ENCODE measurements at places on chromosomes 2 and 18.

GRCh38 chr2:240523451-240524281, 34.1 kb downstream of the ANKMY1 start:
- no peak for DNase-seq

GRCh38 chr2:210162466-210163124, 8.6 kb downstream of the KANSL1L start:
- no peak for DNase-seq

- DNase-seq = no peak
These were observed 118.5 kb upstream of the ALPP start for GRCh38 chr2:232260075-232260474.

DNA sequence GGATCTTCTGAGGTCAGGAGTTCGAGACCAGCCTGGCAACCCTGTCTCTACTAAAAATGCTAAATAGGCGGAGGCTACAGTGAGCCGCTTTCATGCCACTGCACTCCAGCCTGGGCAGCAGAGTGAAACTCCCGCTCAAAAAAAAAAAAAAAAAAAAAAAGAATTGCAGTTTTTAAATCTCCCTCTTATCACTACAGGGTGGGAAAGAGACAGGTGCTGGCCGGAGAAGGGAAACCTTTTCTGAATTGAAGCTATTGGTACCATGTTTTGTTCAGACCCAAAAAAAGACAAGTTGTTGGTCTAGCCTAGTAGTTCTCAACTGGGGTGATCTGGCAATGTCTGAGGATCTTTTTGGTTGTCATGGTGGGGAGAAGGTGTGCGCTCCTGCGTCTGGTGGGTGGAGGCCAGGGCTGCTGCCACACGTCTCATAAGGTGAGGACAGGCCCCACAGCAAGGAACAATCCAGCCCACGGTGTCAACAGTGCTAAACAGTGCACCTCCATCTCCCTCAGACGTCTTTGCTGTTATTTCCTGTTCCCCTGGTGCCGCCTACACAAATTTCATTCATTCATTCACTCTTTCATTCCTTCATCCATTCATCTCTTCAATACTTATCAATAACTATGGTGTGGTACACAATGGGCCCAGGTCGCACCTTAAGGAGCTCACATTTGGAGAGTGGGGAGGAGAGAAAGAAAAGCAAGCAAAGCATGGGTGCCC, 28.8 kb upstream of the ODC1 start:
- no peak for DNase-seq

- DNase-seq = peak; percentile 30
These were observed 7.9 kb upstream of the PDCL3 start for GRCh38 chr2:100554798-100555407.

GRCh38 chr18:5196253-5197031, 615 bp downstream of the AKAIN1 start:
- no peak for DNase-seq

DNA sequence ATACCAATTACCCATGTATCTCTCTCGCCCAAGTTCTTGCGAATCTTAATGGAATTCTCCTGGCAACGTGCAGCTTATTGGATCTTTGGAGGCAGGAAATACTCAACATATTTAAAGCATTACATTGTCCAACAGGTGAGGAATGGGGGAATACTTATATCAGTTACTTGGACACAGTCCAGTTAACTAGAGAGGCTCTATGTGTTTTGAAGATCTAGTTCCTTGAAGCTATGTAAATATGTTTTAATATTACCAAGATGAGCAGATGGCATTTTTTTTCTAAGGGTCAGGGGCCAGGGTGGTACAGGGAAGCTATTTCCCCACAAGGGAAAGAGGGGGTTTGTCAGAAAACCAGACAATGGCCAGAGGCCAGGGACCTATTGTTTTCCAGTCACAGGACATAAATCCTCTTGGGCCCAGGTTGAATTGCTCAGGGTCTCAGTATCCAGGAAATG, 26.8 kb upstream of the MC5R start:
- no peak for DNase-seq

GRCh38 chr2:216343221-216343980, 28.9 kb downstream of the MARCHF4 start:
- no peak for DNase-seq

DNA sequence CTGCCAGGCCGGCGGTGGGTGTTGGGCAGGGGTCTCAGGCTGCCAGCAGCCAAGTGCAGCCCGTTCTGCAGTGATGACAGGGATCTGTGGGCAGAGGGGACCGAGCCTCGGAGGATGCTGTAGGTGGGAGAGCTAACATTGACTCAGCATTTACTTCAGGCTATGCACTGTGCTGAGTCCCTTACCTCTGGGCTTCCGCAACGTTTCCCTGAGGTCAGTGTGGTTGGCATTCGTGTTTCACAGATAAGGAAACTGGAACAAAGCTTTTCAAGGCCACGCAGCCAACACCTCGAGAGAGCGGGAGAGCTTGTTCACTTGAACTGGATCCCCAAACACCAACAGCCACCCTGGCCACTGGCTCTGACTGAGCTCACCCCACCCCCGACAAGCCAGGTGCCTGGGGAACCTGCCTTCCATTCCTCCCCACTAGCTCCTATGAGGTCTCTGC, 839 bp upstream of the GPR148 start:
- peak; percentile 57 for DNase-seq

DNA sequence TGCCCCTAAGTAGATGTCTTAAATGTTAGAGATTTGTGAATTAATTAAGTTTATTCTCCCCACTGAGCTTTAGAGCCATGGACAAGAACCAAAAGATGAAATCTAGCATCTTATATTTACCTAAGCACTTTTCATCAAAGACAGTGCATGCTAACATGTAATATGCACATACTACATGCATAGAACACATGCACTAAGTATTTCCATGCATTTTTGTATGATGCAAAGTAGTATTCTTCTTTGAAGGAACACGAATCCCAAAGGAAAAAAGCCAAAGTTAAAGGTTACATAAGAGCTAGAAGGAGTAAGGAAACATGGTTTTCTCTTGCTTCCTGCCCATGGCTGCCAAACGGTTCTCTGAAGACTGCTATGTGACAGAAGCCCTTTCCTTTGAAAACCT, 15.3 kb downstream of the STAMBP start:
- no peak for DNase-seq

DNA sequence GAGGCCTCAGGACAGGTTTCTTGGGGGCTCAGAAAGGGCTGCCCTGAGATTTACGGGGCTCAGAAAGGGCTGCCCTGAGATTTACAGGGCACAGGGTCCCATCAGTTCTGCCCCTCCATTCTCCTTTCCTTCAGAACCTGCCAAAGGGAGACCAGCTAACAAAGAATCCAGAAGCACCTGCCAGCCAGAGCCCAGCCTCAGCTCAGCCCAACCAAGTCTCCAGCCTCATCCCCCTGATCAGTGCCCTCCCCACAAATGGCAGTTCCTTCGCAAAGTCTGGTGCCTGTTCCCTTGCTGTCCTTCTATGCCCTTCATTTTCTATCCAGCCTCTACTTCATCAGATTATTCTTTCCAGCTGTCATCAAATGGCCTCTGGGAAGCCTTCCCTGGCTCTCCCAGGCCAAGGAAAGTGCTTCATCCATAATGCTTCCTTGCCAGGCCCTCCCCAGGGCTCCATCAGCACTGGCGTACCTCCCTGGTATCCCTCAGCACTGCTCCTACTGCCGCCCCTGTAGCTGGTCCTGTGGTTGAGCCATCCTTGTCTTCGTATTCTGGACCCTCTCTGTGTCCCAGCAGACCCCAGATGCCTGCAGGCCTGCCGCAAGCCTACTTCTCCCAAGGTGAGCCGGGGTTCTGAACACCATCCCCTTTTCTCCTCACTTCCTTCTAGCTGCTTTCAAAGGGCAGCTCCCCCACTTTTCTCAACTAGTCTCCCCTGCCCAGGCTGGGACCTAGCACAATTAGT, 96.2 kb upstream of the EPAS1 start:
- no peak for DNase-seq

DNA sequence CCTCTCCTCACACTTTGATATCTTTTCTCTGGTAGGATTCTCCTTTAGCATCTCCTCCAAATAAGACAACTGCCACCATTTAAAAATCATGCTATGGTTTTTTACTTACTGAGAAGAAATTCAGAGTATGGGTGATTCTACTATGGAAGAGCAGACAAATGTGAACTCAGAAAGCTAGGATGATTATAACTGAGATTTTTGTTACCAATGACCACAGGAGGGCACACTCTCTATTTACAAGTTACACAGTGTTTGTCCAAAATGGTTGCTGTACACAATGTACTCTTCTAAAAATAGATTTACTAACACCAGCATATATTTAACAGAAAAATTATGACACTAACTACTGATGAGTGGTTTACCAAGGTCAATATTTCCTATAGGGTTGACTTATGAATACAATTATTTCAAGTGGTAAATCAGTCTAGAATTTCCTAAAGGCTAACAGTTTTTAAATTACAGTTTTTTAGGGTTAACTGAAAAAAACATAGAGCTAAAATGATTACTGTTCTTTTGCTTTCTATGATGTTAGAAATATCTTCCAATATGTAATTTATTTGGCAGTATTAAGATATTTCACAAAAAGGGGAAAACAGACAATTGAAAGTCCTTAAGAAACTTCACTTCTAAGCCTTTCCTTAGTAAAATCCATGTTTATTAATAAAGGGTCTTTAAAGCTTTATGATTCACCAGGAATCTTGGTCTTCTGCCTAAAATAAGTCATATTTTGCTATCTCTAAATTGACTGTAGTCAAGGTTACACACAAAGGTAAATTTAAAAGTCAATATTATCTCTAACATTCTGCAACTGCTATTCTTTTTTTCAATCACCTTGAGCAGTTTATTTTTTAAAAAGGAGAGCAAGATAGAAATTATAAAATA, 57.2 kb downstream of the MAP4K3 start:
- peak; percentile 51 for DNase-seq

DNA sequence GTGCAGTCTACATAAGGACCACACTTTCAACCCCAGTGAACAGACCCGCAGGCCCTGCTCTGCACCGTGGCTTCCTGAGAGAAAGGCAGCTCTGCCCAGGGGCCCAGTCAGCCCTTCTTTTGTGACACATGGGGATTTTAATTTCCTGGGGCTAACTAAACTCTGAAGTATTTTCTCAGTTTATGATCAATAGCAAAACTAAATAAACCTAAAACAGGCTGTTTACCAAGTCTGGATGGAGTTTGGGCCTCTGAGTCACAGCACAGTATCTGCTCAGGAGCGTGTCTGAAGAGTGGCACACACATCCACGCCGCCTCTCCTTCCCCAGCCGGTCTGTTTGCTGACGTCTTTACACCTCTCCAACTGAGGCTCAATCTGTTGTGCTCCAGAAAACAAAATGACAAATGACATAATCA, 72.3 kb downstream of the LDLRAD4 start:
- peak; percentile 93 for DNase-seq

DNA sequence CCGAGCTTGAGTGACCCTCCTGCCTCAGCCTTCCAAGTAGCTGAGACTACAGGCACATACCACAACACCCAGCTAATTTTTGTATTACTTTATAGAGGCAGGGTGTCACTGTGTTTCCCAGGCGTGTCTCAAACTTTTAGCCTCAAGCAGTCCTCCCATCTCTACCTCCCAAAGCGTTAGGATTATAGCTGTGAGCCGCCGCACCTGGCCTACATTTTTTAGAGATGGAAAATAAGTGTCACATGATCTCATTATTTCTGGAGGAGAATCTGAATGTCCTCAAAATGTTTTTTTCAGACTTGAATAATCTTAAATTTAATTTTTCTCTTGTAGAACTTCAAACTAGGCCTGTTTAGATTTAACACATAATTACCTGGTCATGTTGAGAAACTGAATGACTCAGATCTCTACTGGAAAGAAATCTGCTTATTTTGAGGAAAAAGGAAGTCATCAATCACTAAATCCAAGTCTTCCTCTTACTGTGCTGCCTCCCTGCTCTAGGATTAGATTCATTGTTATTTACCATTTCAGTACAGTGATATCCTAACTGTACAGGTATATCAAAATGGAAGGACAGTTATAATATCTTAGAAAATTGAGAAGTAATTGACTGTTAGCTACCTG, 92.4 kb downstream of the COX7A2L start:
- DNase-seq = no peak

GRCh38 chr18:24988253-24988840, 363.6 kb downstream of the ZNF521 start:
- no peak for DNase-seq

DNA sequence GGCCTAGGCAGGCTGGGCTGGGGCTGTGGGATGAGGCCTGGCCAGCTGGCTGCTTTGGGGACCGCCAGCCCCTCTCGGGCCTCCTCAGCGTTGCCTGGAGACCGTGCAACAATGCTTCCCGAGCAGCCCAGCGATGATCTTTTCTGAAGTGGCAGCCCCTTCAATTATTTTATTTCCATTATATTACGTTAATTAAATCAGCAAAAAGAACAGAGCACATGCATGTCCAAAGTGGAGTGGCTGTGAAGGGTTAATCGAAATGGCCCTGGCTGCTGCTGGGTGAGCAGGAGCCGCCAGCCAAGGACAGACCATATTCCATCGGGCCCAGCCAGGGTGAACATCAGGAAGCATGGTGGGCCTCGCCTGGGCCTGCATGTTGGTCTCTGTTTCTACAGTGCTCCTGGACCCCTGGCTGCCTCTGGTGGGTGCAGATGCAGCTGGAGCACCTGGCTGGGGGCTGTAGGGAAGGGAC, 245.5 kb downstream of the MYCN start:
- DNase-seq = no peak

- no peak for DNase-seq
These were observed 68.5 kb downstream of the MTA3 start for GRCh38 chr2:42636934-42637333.

GRCh38 chr2:108399479-108399878, 21.7 kb downstream of the SULT1C4 start:
- no peak for DNase-seq

- no peak for DNase-seq
These were observed 92.3 kb downstream of the PRKCE start for GRCh38 chr2:45743531-45744396.

DNA sequence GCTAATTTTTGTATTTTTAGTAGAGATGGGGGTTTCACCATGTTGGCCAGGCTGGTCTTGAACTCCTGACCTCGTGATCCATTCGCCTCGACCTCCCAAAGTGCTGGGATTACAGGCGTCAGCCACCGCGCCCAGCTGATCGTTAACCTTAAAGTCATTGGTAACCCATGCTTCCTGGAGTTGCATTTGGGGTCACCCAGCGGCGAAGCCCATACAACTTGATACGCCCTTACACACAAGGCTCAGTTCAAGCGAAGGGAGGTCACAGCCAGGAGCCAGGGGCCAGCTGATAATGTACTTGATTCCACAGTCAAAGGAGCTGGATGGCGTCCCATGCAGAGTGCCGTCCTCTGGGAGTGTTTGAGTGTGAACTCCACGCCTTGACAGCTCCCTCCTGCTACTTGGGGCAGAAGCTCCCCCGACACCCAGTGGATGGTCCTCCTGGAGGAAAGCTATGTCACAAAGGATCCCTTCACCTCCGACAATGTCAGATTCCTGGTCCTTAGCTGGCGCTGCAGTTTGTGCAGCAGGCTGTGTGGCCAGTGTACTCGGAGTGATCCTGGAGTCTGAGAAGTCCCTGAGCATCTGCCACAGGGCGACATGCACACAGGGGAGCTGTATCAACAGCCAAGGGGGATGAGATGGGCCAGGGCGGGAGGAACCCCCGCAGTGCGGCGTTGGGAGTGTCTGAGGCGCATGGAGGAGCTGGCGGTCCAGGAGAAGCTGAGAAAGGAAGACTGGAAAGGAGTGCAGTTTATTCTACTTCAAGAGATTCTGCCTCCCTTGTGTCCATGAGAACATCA, 7.9 kb downstream of the CLHC1 start:
- no peak for DNase-seq
